Kidney (tissue), 22 donors: ENCODE measurements at places on chromosomes 7 and 10. TPM values are rescaled to one million over a fixed set of nuclear protein-coding genes. Genes with fewer than 3 reads are reported as not detected.
A peak's percentile ranks its signal among the peaks of the same experiment; 100 is the strongest.

The SLC25A40 gene
- total RNA-seq = 25.4 TPM

The YKT6 gene
- total RNA-seq = 60.2 TPM

The ITIH5 gene
- 13.1 TPM for total RNA-seq

DNA sequence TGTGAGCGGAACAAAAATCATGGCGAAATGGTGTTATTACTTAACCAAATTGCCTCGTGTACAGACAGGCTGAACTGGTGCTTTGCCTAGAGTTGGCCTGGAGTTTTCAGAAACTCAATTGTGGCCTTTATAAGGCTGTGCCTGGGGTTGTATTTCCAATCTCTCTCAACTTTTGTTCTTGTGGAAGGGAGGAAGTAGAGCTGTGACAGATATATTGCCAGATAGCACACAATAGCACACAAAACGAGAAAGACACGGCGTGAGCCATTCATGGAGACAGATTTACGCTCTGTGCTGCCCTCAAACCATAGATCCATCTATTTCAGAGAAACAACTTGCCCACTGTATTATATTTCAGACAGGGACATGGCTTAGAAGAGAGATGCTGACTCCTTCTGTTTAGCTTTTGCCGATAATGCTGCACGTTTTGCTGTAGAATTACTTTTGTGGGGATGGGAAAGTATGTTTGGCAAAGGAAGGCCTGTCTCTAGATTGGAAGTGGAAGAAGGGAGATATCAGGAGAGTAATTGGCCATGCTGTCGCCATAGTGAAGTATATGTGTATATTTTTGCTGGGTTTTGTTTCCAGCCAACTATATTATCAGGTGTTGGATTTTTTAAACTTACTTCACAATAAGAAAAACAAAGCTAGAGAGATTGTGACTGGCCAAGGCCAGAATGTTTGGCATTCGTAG lies 80.4 kb downstream of the AUTS2 start:
- no peak for DNase-seq

- DNase-seq = peak; percentile 51
Measured at GRCh38 chr10:34861293-34862021, 46.4 kb upstream of the PARD3 start.

DNA sequence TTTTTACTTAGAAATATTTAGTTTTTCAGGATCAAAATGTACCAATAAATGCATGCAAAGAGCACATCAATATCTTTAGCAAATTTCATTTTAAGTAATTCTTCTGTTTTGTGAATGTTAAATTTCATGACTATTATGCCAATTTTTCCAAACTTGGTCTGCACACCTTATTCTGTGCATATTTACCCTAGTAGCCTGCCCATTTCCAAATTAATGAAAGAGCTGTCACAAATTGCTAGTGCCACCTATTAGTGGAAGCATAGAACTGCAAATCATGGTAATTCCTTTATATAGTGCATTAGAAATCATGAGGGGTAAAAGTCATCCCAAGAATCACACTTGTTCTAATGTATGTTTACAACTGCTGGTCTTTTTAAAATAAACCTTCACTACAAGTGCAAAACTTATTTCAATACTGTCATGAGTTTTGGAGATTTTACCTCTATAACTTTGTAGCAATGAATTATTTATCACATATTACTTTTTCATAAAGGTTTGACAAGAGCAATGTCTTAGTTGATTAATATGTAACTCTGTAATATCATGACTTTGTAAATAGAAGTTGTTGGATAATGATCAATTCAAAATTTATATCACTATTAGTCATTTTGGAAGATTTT lies 5.7 kb downstream of the SEMA3A start:
- DNase-seq = no peak

GRCh38 chr10:14215641-14216040 lies 115.1 kb downstream of the FRMD4A start:
- DNase-seq = no peak
